ENCODE measurements at places on chromosomes 11 and 22. TPM values are rescaled to one million over a fixed set of nuclear protein-coding genes. Genes with fewer than 3 reads are reported as not detected.

DNA sequence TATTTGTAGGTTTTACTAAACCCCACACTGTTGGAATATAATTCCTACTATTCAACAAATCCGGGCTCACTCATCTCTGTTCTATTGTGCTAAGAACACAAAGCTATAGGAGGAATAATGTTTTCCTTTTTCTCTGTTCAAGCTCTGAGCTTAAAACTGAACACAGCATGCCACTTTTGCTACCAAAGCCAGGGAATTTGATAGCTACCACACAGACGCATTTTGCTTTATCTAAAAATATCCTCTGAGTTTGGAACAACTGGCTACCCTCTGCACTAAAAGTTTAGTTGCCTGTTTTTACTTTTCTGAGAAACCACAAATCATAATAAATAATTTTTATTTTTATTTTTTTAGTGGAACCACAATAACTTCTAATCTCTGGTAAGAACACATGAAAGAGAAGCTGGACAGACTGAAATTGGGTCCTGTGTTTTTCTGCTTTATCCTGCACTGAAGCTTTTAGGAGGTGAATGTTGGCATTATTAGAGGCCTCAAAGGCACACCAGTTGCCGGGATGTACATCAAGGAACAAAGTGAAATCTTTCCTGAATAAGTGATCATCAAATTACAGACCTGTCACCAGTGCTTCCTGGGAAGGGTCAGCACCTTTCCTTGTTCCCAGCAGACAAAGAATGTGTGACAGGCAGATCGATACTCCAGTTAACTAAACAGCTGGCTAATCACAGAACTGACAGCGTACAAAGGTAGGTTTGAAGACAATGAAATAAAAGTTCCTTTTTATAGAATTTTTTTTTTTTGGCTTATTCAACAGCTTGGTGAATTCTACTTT lies 523.2 kb upstream of the TENM4 start:
- DNase-seq, result no peak

DNA sequence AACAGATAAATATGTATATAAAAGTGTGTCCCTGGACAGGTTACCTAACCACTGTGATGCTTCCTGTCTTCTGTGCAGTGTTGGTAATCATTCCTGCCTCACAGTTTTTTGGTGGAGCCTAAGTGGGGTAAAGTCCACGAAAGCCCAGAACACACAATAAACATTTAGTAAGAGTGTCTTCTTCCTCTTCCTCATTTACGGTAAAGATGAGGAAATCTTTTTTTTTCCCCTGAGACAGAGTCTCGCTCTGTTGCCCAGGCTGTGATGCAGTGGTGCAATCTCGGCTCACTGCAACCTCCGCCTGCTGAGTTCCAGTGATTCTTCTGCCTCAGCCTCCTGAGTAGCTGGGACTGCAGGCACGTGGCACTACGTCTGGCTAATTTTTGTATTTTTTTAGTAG lies 117.1 kb downstream of the LDLRAD3 start:
- no peak for DNase-seq

- no peak for DNase-seq
Observed at GRCh38 chr11:18563090-18563730, 25.3 kb downstream of the UEVLD start.

MMP8 gene
- total RNA-seq, result not detected

GRCh38 chr11:126431401-126432064 lies 76.0 kb downstream of the ST3GAL4 start:
- no peak for DNase-seq

DBX1 gene
- total RNA-seq, result not detected

DNA sequence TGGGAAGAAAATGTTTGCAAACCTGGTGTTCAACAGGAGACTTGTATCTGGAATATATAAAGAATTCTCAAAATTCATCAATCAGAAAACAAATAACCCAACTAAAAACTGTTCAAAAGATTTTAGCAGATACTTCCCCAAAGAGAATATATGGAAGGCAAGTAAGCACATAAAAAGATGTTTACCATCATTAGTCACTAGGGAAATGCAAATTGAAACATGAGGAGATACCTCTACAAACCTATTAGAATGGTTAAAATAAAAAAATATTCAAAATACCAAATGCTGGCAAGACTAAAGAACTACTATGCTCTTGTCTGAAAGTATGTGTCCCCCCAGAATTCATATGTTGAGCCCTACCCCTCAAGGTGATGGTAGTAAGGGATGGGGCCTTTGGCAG lies 8.6 kb downstream of the EXPH5 start:
- no peak for DNase-seq

All from activated naive CD8-positive, alpha-beta T cell treated with anti-CD3 and anti-CD28 coated beads, Interleukin-2, amount 10 ng/mL, durations not matched to agents 7 days and 5 days (primary cell).